ENCODE measurements at places on chromosomes 5 and 9.

DNA sequence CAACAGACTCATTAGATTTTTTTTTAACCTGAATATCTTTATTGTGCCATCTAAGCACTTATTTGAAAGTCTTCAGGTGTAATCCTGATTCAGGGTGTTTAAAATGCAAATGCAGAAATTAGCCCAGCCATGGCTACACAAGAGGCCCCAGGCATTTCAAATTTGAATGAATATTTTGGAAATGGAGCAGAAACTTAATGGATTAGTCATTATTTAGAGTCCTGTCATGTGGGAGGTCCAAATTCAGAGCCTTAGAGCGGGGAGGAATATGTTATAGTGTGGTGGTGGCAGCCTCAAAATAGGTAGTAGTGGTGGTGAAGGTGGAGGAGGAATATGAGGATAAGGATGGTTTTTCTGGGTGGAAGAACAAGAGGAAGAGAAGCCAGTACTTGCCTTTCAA lies 567.0 kb downstream of the RAB3C start:
- DNase-seq = no peak

DNA sequence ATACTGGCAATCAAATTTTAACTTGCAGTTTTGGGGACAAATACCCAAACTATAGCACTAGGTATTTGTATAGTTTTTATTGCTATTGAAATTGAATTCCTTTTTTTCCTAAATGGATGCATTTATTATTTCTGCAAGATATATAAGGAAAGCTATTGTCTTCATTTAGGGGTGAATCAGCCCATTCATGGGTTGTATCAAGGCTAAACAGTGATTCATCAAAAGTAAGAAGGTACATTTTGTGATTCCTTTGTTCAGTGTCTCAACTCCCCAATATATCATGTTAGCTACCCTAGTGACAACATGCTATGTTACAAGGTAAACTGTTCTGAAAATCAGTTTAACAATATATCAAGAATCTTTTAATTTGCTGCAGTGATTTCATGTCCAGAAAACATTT lies 185.7 kb downstream of the PLK2 start:
- DNase-seq = no peak

DNA sequence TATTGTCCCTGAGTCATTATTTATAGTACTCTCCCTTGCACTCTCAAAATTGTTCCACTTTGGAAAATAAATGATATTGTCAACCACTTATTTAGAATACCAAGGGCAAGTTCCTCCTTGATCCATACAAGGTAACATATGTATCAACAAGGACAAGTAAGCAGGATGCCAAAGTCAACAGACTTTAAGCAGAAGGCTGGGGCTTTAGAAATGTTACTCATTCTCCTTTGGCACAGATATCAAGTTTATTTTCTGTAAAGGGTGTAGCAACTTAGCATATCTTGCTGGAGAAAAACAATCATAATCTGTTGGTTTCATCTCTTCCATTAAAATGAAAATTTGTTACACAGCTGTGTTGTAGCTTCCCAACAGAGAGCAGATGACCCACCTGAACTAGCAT lies 248.7 kb upstream of the SLC30A5 start:
- no peak for DNase-seq

DNA sequence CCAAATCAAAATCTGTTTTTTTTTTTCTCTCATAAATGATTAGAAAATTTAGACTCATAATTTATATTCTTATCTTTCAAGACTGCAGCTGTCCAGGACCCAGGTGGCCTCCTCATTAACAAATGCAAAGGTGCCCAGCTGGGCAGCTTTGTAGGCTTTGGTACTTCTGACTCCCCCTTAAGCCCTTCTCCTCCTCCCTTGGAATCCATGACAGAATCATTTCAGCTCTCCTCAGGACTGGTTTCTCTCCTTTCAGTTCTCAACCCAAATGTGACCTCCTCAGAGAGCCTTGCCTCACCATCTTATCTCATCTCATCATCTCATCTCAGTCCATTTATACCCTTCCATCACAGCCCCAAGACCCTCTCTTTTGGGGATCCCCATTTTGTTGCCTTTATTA lies 221.7 kb downstream of the KIAA0825 start:
- no peak for DNase-seq
